ENCODE measurements at places on chromosomes 4 and X.

GRCh38 chrX:31506360-31506759 lies 434.5 kb upstream of the FTHL17 start:
- no peak for DNase-seq

GRCh38 chr4:27094783-27095182 lies 234.1 kb downstream of the STIM2 start:
- no peak for DNase-seq

DNA sequence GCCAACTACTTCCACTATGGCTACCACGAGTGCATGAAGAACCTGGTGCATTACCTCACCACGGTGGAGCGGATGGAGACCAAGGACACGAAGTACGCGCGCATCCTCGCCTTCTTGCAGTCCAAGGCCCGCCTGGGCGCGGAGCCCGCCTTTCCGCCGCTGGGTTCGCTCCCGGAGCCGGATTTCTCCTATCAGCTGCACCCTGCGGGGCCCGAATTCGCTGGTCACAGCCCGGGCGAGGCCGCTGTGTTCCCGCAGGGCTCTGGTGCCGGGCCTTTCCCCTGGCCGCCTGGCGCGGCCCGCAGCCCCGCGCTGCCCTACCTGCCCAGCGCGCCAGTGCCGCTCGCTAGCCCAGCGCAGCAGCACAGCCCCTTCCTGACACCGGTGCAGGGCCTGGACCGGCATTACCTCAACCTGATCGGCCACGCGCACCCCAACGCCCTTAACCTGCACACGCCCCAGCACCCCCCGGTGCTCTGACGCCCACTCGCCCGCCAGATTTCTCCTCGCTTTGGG lies 2.1 kb downstream of the HELT start:
- no peak for DNase-seq

- DNase-seq: peak; percentile 53
These were observed 27.0 kb downstream of the EIF2S3 start for GRCh38 chrX:24081661-24082154.

- DNase-seq: no peak
These were observed 153.0 kb upstream of the PSAPL1 start for GRCh38 chr4:7587433-7588405.

DNA sequence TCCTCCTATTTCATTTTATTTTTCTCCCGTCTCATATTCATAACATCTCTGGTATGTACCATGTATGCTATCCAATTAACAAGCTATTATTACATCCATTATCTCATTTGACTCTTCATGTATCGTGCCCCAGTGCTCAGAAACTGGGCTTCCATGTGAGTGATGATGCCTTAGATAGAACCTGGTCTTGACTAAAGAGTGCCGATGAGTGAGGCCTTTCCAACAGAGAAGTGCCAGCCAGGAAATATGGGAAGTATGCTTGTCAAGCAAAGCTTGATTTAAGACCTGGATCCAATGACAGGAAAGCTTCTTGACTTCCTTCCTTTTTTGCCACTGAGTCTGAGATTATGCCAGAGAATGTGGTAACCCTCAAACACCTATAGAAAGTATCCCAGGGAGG lies 371.7 kb upstream of the FGF13 start:
- no peak for DNase-seq

- DNase-seq: no peak
These were observed 31.6 kb downstream of the TRMT44 start for GRCh38 chr4:8472158-8472688.

GRCh38 chr4:144574000-144574399 lies 72.0 kb upstream of the HHIP start:
- DNase-seq: no peak

DNA sequence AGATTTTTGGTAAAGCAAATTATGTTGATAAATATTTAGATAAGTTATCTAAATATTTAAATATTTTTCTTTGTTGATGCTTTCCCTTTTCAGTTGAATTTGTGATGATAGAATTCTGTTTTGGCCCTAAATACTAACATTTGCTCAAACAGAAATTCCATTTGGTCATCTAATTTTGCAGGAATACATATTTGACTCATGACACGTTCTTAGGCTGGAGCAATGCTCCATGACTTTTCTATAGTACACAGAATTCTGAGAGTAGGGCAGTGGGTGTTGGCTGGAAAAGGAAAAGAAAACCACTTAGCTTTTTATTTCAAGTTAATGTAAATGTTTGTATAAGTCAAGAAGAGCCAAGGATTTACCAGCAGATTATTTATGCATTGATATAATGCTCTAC lies 58.6 kb upstream of the GK2 start:
- no peak for DNase-seq

DNA sequence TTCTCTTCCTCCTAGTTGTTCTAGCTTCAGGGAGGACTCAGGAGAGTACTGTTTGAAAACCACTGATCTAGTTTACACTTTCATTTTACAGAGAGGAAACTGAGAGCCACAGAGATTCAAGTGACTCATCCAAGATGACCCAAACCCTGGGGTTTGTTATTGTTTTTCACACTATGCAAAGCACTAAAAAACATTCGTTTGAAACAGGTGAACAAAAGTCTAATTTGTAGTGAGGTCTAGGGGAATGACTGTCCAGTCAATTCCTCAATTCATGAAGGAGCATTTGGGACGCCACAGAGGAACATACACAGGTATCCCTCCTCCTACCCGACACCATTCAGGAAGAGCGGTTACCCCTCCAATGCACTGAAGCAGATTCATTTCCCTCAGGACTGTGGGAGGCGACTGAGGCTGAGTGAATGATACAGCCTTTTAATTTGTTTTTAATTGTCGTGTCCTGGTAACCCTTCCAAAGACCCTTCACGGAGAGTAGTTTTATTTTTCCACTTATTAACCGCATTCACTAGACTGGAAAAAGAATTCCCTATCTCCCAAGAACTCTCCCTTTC lies 30.3 kb downstream of the TLR10 start:
- no peak for DNase-seq

DNA sequence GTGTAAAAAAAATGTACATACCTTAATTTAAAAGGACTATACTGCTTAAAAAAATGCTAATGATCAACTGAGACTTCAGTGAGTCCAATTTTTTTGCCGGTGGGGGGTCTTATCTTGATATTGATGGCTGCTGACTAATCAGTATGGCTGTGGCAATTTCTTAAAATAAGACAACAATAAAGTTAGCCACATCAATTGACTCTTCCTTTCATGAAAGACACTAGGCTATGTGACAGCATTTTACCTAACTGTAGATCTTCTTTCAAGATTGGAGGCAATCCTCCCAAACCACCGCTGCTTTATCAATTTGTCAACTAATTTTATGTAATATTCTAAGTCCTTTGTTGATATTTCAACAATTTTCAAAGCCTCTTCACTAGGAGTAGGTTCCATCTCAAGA lies 116.1 kb downstream of the FBXW7 start:
- no peak for DNase-seq

- DNase-seq: no peak
These were observed 56.4 kb downstream of the SPCS3 start for GRCh38 chr4:176376032-176376614.

DNA sequence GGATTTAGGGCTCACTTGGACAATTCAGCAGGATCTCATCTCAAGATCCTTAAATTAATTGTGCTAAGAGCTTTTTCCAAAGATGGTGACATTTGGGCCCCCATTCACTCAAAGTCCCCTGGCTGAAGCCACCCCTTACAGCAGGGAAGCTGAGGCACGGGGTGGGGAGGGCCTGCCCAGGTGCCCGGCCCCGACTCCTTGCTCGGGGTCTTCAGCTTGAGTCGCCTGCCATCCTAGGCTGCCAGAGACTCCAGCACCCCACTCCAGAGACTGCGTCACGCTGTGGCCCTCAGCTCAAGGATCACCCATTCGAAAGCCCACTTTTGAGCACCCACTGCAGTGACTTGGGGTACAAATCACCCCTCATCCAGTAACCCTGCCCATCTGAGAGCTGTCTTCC lies 39.2 kb upstream of the GPR78 start:
- no peak for DNase-seq

GRCh38 chr4:24245491-24245820 lies 338.9 kb downstream of the DHX15 start:
- DNase-seq: no peak

DNA sequence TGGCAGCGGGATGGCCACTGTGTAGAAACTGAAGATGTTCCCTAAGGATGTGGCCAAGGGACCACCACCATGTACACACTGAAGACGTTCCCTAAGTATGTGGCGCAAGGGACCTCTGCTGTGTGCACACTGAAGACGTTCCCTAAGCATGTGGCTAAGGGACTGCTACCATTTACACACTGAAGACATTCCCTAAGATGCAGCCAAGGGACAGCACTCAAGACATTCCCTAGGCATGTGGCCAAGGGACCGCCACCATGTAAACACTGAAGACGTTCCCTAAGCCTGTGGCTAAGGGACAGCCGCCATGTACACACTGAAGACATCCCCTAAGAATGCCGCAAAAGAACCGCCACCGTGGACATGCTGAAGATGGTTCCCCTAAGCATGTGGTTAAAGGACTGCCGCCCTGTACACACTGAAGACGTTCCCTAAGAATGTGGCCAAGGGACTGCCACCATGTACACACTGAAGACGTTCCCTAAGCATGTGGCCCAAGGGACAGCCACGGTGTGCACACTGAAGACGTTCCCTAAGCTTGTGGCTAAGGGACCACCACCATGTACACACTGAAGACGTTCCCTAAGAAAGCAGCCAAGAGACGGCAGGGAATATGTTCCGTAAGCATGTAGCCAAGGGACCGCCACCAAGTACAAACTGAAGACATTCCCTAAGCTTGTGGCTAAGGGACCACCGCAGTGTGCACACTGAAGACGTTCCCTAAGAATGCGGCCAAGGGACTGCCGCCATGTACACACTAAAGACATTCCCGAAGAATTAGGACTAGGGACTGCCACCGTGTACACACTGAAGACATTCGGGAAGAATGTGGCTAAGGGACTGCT lies 43.3 kb downstream of the DHRSX start:
- DNase-seq: no peak

GRCh38 chr4:159110961-159111360 lies 8.1 kb downstream of the RAPGEF2 start:
- no peak for DNase-seq

- no peak for DNase-seq
These were observed 53.9 kb upstream of the KIAA1210 start for GRCh38 chrX:119181491-119181890.

DNA sequence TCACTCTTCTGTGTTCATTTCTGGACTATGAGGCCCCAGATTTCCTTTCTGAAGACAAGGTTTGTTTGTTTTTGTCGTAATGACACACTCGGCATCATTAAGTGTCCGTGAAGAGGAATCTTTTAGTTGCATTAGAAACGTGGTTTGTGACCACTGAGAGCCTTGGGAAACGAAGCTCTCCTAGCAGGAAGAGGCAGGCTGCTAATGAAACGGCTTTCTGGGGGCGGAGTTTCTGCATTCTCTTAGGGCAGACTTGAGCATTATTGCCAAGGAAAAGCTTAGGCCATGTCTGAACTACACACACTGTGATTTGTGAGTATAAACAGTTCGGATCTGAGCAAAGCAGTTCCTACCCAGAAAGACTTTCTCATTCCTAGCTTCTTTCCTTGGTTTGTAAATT lies 64.0 kb downstream of the SOX3 start:
- no peak for DNase-seq

- no peak for DNase-seq
These were observed 90.8 kb upstream of the TSPAN5 start for GRCh38 chr4:98749206-98749605.

- DNase-seq: no peak
These were observed 149.4 kb upstream of the KLF3 start for GRCh38 chr4:38514465-38515146.

DNA sequence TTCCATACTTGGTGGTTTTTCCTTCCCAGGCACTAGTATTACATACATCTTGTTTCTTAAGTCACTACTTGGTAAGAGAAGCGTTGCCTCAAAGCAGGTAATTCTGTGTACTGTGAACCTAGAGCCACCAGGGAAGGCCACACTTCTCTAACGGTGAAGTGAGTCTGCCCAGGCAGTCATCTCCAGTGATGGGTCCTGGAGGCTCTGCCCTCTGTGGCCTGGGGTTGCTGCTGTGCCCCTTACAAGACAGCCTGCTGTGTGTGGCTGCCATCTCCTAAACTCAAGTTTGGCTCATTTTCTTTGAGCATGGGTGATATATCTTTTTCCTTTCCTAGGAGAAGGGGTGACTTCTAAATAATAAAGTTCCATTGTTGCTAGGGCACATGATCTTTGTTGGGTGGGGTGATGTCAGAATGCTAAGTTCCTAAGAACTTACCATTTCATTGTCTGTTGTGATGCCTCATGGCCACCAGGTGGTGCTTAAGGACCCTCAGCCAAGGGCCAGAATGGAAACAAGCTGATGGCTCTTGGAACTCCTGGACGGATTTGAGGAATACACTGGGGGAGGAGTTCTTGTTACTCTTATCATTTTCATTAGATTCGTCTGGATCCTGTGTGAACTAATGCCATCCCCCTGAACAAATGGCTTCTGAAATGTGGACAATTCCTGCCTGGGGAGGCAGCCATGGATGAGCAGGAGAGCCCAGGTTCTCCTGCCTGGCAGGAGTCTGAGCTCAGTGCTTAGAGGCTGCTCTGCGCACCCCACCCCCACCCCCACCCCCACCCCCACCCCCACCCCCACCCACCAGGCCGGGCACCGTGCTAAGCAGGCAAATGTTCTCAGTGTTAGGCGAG lies 41.1 kb upstream of the WDR1 start:
- DNase-seq: peak; percentile 37

DNA sequence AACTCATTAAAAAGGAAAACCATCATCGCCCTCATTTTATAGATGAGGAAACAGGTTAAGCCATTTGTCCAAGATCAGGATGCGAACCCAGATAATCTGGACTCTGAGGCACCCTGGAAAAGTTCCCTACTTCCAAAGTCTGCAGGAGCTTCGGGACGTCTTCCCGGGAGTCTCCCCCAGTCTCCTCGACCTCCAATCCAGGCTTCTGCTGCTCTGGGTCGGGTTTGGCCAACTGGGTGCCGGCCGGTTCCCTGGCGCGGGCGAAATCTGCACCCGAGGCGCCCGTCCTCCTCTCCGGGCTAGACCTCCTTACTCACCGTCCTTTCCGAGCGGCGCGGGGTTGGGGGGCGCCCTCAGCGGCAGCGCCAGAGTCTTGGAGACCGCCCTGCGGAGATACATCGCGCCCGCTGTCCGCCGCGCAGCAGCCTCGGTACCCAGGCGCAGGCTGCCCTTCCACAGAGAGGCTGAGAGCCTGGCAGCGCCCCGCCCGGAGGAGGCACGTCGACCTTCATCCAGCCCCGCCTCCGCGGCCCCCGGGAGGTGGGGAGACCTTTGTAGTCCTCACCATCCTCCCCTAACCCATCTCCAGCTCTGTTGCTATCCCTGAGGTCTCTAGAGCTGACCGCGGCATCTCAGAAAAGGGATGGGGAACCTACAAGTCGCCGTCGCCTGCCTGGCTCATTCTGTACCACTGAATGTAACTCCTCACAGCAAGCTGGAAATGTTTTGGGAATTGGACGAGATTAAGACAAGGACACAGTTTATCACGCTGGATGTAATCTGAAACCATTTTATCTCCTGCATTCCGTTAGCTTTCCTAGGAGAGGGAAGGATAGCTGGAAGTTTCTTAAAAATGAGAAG lies at the start of gene MGARP:
Gene MGARP, minus strand, starts transcription at position 466 of the 861 bp plus-strand sequence. Its CDS starts 67 bp downstream, at position 399.
- DNase-seq: peak; percentile 24
